ENCODE measurements at places on chromosomes 1 and 21. TPM values are rescaled to one million over a fixed set of nuclear protein-coding genes. Genes with fewer than 3 reads are reported as not detected.

Gene ABCG1
- 41.6 TPM for total RNA-seq

Gene AQP10
- not detected for total RNA-seq

Gene SFN
- not detected for total RNA-seq

Gene CFAP74
- total RNA-seq: not detected

Gene CAMK1G
- not detected for total RNA-seq

Gene SPRR3
- not detected for total RNA-seq

Gene ZNF593
- 31.8 TPM for total RNA-seq

All from endothelial cell of coronary artery (primary cell).